ENCODE measurements at places on chromosomes 12 and 14.

DNA sequence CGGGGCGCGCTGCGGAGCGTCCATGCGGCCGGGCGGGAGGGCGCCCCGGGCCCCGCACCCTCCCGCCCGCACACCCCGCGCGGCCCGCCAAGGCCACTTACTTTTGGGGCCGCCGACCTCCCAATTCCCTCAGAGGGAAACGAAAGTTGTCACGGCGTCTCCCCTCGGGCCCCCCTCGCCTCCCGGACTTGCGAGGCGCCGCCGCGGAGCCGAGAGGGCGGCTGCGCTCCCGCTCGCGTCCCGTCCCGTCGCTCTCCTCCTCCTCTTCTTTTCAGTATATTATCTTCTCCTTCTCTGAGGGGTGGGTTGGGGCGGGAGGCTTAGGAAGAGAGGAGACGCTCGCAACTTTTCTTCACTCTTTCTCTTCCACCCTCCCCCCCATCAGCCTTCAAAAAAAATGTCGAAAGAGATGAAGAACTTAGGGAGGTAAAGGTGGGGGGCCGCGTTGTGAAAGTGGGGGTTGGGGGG lies 613 bp downstream of the DUSP16 start:
- DNase-seq: peak; percentile 27

- no peak for DNase-seq
Observed at GRCh38 chr14:38547961-38548490, 292.1 kb upstream of the CLEC14A start.

- DNase-seq: no peak
Observed at GRCh38 chr12:111626230-111626629, 27.1 kb upstream of the ATXN2 start.

GRCh38 chr14:92993302-92993701 lies 70.4 kb downstream of the CHGA start:
- DNase-seq: no peak

- no peak for DNase-seq
Observed at GRCh38 chr14:74841230-74842207, 34.4 kb downstream of the PROX2 start.

DNA sequence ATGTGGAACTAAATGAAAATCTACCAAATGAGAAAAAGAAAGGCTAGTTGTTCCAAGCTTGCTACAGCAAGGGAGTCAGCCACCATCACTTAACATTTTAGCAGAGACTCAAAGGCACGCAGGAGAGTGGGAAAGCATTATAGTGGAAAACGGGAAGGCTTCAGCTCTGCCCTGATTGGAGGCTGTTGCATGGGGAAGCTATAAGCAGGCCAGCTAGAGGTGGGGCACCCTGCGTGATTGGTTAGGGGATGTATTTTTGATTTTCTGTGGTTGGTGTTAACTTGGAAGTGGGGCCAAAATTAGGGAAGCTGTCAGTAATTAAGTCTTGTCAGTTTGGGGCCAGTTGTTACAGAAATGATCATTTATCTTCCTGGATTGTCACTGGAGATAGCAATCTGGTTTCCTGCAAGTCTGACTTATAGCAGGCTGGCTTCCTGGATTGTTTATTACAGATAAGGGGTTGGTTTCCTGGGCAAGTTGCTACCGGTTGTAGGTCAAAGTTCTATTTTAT lies 93.9 kb downstream of the FAR2 start:
- DNase-seq: no peak

- peak; percentile 57 for DNase-seq
Observed at GRCh38 chr12:76250256-76250655, 98.0 kb downstream of the BBS10 start.

GRCh38 chr12:46649433-46649832 lies 176.4 kb downstream of the SLC38A4 start:
- DNase-seq: no peak

- no peak for DNase-seq
Observed at GRCh38 chr12:38101753-38102152, 214.8 kb upstream of the ALG10B start.

- DNase-seq: no peak
Observed at GRCh38 chr14:90692826-90693225, 123.4 kb downstream of the TTC7B start.

DNA sequence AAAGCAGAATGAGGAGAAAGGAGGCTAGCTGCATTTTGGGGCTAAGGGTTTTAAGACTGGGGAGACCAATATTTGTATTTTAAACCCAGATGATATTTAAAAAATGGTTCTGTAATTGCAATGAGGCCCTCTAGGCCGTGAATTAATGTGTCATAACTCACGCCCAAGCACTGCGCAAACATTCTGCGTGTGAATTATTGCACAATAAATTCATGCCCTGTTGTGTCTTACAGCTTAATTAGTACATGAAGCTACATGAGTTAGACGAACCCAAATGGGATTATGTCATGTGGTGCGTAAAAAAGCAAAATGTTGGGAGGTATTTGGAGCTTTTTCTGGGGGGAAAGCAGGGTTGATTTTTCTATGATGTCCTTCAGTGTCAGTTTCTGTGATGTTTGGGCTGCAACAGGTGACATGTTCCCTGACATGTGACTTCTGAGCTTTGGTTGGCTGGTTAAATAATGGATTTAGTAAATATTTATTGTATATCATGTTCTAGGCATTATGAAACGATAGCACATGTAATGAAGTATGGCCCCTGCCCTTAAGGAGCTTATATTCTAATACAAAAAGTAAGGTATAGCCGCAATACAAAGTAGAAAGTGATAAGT lies 30.4 kb upstream of the CISTR start:
- no peak for DNase-seq

DNA sequence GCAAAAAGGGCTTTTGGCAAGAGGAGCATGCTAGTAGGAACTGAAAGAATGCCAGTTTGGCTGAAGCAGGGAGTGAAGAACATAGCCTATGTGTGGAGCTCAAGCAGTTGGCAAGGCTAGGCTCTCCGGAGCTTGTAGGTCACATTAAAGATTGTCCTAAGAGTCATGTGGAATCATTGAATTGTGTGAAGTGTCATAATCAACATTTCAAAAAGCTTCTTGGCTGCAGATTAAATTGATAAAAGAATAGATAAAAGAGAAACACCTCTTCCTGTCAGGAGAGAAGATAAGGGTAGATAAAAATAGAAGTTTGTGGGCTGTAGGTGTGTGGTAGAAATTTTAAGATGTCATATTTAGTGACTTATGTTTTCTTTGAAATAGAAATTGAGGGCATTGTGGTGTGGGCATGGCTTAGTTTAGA lies 36.1 kb downstream of the CPSF6 start:
- DNase-seq: peak; percentile 7

- no peak for DNase-seq
Observed at GRCh38 chr14:51481643-51482042, 170.1 kb upstream of the FRMD6 start.

GRCh38 chr14:89368490-89369477 lies 48.2 kb downstream of the FOXN3 start:
- no peak for DNase-seq

DNA sequence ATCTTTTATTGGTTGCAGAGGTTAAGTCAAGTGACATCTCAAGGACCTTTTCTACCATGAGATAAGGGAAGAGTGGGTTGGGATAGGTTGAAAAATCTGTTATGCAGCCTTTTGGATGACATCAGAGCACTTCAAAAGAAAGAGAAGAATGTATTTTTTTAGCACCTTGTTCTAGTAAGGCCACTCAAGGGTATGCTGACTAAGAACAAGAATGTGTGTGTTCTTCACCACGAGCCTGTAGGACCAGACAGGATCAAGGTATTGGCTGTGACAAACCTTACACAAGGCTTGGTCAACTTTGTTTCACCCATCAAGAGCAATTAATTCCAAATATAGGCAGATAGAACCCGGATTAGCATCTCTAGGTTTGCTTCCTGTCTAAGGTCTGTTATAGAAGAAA lies 142.5 kb downstream of the SAMD4A start:
- peak; percentile 17 for DNase-seq

GRCh38 chr14:78450669-78451318 lies 280.6 kb downstream of the NRXN3 start:
- DNase-seq: no peak

DNA sequence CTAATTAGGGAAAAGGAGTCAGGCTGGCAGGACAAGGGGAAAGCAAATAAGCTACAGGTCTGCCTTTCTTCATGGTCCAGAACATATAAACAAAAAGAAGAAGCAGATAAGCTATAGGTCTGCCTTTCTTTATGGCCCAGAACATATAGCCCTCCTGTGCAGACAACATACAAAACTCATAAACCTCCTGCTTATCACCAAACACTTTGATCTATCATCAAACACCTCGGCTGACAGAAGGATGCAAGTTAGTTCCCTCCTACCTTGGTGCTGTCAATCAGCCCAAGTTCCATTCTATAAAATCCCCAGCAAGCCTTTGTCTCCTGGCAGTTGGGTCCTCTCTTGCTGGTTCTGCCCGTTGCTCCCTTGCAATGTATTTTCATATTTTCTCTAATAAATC lies 23.2 kb downstream of the AMN1 start:
- DNase-seq: no peak

GRCh38 chr12:53482626-53483168 lies 16.6 kb downstream of the MAP3K12 start:
- no peak for DNase-seq

DNA sequence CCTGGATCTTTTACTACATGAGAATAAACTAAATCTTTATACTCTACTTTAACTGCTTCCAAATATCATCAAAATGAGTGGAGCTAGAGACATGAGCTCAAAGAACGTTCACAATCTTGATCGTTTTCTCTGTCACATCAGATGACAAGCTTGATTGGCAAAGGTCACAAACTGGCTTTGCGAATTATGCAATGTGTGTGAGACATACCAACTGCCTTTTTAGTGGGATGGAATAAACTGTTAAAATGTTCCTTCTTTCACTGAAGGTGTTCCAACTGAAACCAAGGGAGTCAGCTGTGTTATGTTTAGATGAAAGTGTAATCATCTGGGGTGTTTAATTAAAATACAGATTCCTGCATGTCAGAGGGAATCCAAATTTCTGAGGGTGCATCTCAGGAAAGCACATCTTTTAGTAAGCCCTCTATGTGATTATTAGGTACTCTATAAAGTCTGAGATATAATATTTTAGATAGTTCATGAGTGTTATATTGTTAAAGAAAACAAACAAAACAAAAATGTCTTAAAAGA lies 21.9 kb downstream of the KITLG start:
- no peak for DNase-seq

- DNase-seq: no peak
Observed at GRCh38 chr12:131687346-131688125, 23.4 kb upstream of the SFSWAP start.

DNA sequence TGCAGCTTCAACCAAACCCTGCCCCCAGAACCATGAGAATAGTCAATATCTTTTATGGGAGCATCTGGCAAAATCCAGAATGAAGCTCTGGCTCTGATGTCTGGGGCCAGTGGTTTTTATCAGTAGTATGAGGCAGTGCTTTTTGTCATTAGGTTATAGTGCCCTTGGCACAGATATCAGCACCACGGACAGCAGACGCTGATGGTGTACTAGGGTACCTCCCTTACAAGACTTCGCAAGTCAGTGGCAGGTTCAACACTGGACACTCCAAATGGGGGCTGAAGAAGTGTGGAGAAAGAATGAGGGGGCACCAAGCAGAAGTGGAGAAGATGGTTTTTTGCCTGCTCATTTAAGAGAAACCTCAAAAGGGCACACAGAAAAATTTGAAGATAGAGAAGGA lies 68.2 kb upstream of the E2F7 start:
- DNase-seq: peak; percentile 67

- no peak for DNase-seq
Observed at GRCh38 chr12:27530157-27530922, 6.3 kb downstream of the PPFIBP1 start.

GRCh38 chr12:17680220-17680619 lies 409.8 kb downstream of the RERGL start:
- DNase-seq: no peak

- DNase-seq: no peak
Observed at GRCh38 chr14:68669603-68670358, 123.1 kb downstream of the ZFP36L1 start.

- DNase-seq: no peak
Observed at GRCh38 chr12:27437839-27438238, 8.7 kb upstream of the SMCO2 start.

DNA sequence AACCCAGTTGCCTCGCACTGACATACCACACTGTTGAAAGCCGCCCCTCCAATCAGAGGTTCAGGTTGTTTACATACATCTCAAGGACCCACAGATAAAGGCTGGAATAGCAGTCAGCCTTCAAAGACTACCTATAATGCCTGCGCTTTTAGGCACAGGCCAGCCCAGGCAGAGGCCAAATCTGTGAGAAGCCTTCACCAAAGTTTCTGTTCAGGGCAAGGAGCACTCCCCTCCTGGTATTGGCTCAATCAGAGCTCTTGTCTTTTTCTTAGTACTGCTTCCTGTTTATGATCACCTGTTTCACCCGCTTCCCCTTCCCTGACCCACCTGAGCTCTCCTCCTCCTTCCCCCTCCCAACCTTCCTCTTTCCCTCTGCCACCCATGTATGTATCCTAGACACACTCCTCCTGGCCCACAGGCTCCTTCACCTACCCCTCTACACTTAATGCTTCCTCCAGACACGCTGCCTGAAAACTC lies 34.8 kb downstream of the DUSP16 start:
- no peak for DNase-seq

- DNase-seq: no peak
Observed at GRCh38 chr12:91746976-91747375, 398.7 kb downstream of the BTG1 start.

- DNase-seq: peak; percentile 44
Observed at GRCh38 chr14:69090187-69090789, 62.6 kb downstream of the DCAF5 start.

- peak; percentile 34 for DNase-seq
Observed at GRCh38 chr12:65602253-65602609, 222.1 kb upstream of the HMGA2 start.

DNA sequence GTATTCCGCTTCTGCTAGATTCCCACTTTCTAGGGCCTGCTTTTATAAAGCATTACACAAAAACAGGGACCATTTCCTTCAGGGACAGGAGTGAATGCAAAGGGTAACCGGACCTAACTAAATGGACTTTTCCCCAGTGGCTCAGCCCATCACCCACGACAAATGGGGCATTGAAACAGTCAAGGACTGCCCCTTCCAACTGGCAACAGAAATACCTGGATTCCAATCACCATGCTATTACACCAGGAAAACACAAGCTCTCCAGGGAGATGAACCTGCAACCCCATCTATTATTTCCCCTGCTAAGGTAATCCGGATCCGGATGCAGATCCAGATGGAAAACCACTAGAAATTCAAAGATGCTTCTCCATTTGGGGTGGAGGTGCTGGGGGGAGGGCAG lies 1.0 kb downstream of the MPHOSPH9 start:
- no peak for DNase-seq

DNA sequence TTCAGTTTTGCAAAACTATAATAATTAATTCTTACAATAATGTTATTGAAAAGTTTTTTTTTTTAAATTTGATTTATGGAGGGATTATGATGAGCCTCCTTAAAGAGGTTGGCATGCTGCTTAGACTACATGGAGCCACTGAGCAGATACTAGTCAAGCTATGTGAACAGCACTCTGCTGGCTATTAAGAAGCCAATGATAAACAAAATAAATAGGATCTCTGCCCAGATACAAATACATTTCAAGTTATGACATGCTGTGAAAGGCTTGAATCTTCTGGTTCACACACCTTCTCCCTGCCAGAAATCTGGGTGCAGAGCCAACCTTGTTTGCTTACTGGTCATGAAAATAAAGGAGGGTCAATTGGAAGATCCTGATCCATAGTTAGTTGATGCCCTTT lies 107.4 kb upstream of the NAV3 start:
- DNase-seq: no peak
